H7 (cell line): ENCODE measurements at places on chromosomes 5 and 9.

- DNase-seq: no peak
These were observed 21.1 kb downstream of the UIMC1 start for GRCh38 chr5:176985516-176985915.

DNA sequence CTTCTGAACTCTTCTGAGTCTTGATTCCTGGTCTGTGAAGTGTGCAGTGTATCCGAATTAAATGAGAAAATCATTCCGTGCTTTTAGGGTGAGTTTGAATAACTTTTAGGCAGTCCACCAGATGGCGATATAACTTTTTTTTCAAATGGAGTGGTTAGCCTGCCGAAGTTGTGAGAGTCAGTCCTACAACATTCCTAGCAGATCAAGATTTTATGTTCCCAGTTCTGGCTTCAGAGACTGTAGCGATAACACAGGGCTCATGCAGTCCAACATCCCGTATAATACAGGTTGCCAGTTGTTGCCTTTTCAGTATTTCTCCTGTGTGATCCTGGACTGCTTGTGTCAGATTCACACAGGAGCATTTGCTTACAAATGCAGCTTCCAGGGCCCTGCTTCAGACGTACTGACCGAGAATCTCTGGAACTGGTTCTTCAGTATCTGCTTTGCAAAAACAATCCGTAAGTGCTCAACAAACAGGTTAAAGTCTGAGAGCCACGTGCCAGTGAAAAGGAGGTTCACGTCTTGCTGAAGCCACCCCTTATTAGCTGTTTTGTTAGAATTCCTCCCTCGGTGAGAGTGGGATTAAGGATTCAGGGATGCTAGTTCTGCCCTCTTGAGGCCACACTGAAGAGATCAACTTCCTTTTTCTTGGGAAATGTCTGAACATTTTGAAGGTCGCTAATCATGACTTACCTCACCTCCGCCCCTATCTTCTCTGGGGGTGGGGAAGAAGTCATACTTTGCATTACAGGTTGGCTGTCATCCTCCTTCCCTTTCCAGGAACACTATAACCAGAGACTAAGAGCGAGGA is 22.8 kb downstream of the SMIM3 start:
- DNase-seq: peak; percentile 34

DNA sequence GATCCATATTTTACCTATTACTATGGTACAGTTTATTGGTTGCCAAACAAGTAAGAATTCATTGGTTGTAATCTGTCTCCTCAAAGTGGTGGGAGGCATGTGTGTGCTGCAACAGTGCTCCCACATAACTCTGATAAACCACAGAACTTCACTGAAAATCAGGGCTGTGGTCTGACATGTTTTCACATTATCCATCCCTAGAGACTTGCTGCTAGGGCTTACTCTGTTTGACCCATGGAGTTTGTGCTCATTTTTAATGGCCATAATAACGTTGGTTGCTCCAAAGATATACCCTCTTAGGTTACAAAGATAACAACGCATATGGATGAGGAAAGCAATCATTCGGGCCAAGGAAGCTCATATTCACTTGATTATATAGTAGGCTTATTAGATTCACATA is 37.0 kb downstream of the HACD4 start:
- no peak for DNase-seq

GRCh38 chr5:113195771-113196170 is 219.2 kb downstream of the DCP2 start:
- no peak for DNase-seq

- peak; percentile 41 for DNase-seq
These were observed 25.3 kb upstream of the ADAMTS2 start for GRCh38 chr5:179370490-179371120.

- DNase-seq: no peak
These were observed 12.0 kb downstream of the UGT3A2 start for GRCh38 chr5:36054647-36055046.

GRCh38 chr5:68333649-68334552 is 118.3 kb downstream of the PIK3R1 start:
- DNase-seq: no peak

DNA sequence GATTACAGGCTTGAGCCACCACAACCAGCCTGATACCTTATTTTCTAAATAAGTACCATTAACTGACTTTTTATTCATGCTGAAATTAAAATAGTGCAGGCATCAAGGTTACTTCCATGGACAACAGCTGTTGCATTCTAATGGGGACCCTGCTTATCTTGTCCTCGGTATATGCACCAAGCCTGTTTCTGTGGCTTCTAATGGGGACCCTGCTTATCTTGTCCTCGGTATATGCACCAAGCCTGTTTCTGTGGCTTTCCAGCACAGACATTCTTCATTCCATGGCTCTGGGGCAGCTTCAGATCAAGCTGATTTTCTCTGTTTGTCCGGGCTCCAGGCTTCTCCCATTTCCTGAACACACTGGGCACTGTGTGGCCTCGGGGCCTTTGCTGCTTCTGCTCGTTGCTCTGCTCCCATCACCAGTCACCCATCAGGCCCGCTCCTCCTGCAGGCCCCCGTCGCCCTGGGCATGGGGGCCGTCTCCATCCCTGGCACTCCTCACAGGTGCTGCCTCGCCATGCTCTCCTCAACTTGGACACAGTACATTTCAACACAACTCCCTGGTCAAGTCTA is 30.7 kb downstream of the ZNF354A start:
- no peak for DNase-seq

DNA sequence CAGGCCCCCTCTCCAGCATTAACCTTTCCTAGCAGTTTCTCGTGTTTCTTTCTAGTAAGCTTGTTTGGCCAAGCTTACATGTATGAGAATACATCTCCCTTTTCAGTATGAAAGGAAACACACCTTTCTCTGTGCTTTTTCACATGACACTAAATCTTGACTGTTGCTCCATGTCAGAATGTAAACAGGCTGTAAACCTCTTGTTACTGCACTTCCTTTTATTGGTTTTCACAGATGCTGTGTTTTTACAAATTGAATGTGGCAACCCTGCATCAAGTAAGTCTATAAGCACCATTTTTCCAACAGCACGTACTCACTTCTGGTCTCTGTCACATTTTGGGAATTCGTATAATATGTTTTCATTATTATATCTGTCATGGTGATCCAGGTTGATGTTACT is 2.2 kb upstream of the CANX start:
- DNase-seq: no peak

- no peak for DNase-seq
These were observed 172.2 kb upstream of the ANKRD55 start for GRCh38 chr5:56405116-56405908.
